SJSA1 (cell line): ENCODE measurements at places on chromosomes 16 and 17. TPM values are rescaled to one million over a fixed set of nuclear protein-coding genes. Genes with fewer than 3 reads are reported as not detected.

TBC1D3L gene
- total RNA-seq: not detected in 2 replicates

SPATA32 gene
- not detected in 2 replicates for total RNA-seq

DNA sequence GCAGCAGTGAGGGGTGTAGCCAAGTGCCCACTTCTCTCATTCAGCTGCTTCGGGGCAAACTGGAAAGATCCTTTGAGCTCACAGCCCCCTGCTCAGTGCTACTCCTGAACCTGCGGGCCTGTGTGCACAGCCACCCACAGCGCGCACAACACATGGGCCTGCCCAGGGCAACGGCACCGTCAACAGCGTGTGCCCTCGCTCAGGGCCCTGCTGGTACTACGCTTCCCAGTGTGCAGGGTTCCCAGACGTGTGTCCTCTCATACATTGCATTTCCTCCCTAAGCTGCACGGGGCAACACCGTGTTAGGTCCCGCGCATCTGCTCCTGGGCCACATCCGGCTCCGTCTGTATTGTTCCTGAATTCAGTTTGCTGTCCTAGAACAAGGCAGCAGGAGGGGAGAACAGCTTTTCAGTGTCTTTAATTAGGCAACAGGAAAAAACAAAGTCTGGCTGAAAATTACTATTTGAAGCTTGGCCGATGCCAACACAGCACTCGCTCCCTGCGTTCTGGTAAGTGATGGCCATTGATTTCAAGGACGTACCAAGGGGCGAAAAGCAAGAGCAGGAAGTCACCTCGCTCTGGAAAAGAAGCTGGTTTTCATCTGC lies 15.2 kb downstream of the MRM3 start:
- H3K27ac ChIP-seq: no peak overlapping the region
- peaks cover 21% of the 10 kb centered on the region for H3K4me1 ChIP-seq
- no peak overlapping the region for H3K4me3 ChIP-seq
- no peaks in the 10 kb centered on the region for H3K27me3 ChIP-seq

- no peaks in the 10 kb centered on the region for H3K27me3 ChIP-seq
- peaks cover 88% of the 10 kb centered on the region for H3K36me3 ChIP-seq
- H3K4me1 ChIP-seq: no peaks in the 10 kb centered on the region
- no peak for DNase-seq
These were observed 26.1 kb downstream of the SPG7 start for GRCh38 chr16:89534252-89534756.

DNA sequence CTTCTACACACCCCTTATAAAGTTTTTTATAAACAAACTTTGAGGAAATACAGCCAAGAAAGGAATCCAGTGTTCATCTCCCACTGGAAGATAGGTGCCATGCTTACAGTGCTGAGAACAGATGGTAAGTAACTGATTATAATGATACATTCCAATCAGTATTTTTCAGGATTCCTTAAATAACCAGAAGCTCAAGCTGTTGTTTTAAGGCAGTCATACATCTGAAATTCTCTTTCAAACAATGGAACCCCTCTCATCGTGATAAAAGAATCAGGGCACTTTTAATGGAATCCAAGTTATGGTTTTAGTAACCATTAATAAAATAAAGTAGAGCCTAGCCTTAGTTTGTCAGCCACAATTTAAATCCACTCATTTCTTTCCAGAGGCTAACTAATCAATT lies 56.1 kb upstream of the STAC2 start:
- H3K27ac ChIP-seq: peak overlapping the region; percentile 87
- peaks cover 39% of the 10 kb centered on the region for H3K4me1 ChIP-seq
- H3K4me3 ChIP-seq: no peak overlapping the region
- no peaks in the 10 kb centered on the region for H3K27me3 ChIP-seq

DNA sequence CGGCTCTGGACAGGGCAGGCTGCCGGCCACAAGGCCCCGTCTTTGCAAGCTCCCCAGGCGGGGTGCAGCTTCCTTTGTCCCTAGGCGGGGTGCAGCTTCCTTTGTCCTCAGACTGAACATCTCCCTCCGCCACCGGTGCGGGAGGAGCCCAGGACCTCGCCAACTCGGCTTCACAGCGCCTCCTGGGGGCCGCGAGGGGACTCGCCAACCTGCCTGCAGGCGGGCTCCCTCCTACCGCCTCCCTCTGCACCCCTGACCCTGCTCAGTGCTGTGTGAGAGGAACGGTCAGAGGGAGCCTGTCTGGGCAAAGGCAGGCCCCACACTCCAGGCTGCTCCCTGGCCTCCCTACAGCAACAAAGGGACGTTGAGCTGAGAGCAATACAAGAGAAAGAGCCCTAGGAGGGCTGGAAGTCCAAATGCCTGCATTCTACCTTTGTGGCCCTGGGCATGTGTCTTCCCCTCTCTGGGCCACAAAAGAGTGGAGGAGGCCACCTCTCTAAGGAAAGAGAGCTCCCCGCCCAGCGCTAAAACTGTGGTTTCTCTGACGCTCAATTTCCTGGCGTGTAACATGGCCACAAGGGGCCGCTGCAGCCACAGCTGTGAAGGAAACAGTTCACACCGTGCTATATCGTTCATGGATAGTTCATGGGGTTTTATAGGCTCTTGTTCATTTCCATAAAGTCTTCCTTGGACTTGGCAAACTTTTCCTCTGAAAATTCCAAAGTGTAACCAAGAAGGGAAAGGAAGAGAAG lies 20.9 kb upstream of the KRT19 start:
- H3K4me3 ChIP-seq: no peak overlapping the region
- peaks cover 45% of the 10 kb centered on the region for H3K4me1 ChIP-seq
- no peaks in the 10 kb centered on the region for H3K27me3 ChIP-seq
- no peaks in the 10 kb centered on the region for H3K36me3 ChIP-seq
- no peak overlapping the region for H3K27ac ChIP-seq
- peak; percentile 82 for DNase-seq

GRCh38 chr17:39605492-39606433 lies 2.0 kb downstream of the NEUROD2 start:
- no peak for DNase-seq
- no peaks in the 10 kb centered on the region for H3K36me3 ChIP-seq
- no peak overlapping the region for H3K4me3 ChIP-seq
- peaks cover 88% of the 10 kb centered on the region for H3K27me3 ChIP-seq
- peaks cover 3% of the 10 kb centered on the region; the same call in 1 of the 2 replicates for H3K4me1 ChIP-seq
- no peak overlapping the region for H3K27ac ChIP-seq

DNA sequence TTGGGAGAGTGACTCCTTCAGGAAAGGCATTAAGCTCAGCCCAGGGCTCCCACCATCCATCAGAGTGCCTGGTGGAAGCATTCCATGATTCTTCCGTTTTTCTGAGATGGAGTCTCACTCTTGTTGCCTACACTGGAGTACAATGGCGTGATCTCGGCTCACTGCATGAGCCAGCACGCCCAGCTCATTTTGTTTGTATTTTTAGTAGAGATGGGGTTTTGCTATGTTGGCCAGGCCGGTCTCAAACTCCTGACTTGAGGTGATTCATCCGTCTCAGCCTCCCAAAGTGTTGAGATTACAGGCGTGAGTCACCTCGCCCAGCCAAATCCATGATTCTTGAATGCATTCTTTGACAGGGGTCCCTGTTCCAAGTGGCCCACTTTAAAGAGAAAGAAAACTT lies 23.1 kb downstream of the MIS12 start:
- DNase-seq: peak; percentile 82
- peaks cover 23% of the 10 kb centered on the region for H3K4me1 ChIP-seq

DNA sequence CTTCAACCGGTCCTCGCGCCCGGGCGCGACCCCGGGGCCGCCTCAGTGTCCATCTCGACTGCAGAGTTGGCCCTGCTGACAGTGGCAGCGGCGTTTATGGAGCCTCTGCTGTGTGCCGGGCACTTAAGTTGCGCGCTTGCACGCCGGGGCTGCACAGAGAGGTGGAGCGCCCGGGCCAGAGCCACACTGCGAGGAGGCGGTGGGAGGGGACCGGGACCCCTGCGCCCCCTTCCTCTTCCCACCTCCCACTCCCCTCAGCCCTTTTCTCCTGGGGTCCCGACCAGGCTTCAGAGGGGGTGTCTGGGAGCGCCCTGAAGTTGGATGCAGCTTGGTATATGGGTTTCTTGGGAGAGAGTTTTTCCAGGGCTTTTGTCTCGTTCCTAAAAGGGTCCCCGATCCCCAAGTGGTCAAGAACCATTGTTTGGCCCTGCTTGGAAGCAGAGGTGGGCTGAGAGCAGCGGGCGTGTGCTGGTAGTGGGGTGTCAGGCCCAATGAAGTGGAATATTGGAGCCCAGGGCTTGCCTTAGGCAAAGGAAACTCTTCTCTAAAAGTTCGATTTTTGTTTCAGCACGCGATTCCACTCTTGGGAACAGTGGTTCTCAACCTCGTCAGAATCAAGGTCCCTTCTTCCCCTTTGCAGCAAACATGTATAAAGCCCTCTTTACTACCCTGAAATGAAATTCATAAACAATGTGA lies 605 bp downstream of the MRTFB start:
- H3K27me3 ChIP-seq: no peaks in the 10 kb centered on the region
- H3K4me3 ChIP-seq: peak overlapping the region; percentile 88
- H3K36me3 ChIP-seq: peaks cover 9% of the 10 kb centered on the region
- peaks cover 5% of the 10 kb centered on the region for H3K4me1 ChIP-seq
- DNase-seq: no peak
- H3K27ac ChIP-seq: peak overlapping the region; percentile 64

DNA sequence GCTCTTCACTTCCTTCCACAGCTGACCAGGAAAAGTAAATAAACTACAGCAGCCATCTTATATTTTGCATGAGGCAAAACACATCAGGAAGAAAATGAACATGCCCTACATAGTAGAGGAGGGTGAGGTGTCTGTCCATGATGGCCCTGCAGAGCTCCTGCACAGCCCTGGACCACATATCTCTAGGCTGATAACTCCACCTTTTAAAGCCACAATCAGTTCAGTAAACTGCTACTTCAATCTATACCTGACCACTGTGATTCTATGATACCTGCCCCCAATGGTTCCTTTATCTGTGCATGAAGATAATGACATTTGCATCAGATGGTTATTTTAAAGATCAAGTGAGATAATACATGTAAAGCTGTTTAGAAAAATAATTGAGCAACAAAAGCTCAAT lies 82.2 kb downstream of the HELZ start:
- no peaks in the 10 kb centered on the region for H3K27me3 ChIP-seq
- no peaks in the 10 kb centered on the region for H3K4me1 ChIP-seq
- no peak overlapping the region for H3K4me3 ChIP-seq
- peaks cover 58% of the 10 kb centered on the region for H3K36me3 ChIP-seq

MYL11 gene
- total RNA-seq: not detected in 2 replicates

DNA sequence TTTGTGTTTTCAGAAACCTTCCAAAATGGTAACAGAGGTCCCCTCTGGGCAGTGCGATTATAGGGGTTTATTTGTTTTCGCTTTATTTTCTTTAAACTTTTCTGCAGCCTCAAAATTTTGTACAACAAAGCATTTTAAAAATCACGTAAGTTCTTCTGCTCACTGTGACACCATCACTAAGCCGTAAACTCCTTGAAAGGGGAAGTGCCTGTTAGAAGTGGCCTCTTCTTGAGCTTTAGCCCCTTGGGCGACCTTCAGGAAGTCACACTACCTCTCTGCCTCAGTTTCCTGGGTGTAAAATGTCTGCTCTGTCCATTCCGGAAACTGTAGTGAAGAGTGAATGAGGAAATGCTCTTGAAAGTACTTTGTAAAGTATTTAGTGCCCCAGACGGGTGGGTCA lies 26.6 kb downstream of the ARHGAP27 start:
- H3K4me3 ChIP-seq: no peak overlapping the region
- DNase-seq: no peak
- no peaks in the 10 kb centered on the region for H3K4me1 ChIP-seq
- H3K27ac ChIP-seq: no peak overlapping the region

SSTR5 gene
- total RNA-seq: not detected in 2 replicates

CLEC3A gene
- not detected in 2 replicates for total RNA-seq

- H3K4me1 ChIP-seq: no peaks in the 10 kb centered on the region
- no peak overlapping the region for H3K27ac ChIP-seq
- H3K36me3 ChIP-seq: no peaks in the 10 kb centered on the region
- DNase-seq: no peak
- peaks cover 59% of the 10 kb centered on the region for H3K27me3 ChIP-seq
- no peak overlapping the region for H3K4me3 ChIP-seq
These were observed 55.4 kb upstream of the ACSF3 start for GRCh38 chr16:89038221-89038721.

PIRT gene
- not detected in 2 replicates for total RNA-seq

MRPS34 gene
- total RNA-seq: 132 and 178 TPM in 2 replicates

DNA sequence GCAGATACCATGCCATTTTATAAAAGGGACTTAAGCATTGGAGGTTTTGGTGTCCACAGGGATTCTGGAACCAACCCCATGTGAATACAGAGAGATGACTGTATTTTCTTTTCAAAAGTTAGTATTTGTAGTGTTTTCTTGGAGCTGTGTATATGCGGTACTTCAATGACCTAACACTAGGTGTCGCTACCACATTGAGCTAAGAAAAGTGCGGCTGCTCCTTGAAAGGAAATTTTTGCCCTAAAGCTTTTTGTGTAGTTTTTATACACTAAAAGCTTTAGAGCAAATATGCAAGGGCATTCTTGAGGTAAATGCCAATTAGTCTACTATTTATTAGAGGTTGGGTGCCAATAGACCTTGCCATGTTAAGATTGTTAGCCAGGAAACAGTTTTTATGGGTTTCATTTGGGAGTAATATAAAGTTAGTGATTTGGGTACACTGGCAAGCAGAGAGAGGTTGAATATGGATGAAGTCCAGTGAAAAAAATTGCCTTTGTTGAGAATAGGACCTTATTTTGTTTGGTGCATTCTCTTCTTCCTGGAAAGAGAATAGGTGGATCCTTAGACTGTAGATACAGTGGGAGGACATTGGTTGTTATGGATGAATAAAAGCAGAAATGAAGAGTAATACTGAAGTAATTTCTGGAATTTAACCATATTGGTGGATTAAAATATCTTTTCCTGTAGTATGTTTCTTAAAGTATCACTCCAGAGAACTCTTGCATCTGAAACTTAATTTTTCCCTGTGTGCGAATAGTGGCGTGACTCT lies 43.3 kb downstream of the BCAS3 start:
- H3K27me3 ChIP-seq: no peaks in the 10 kb centered on the region
- H3K4me3 ChIP-seq: no peak overlapping the region
- peak; percentile 57 for DNase-seq
- no peaks in the 10 kb centered on the region for H3K36me3 ChIP-seq
- no peak overlapping the region for H3K27ac ChIP-seq
- no peaks in the 10 kb centered on the region; the same call in 1 of the 2 replicates for H3K4me1 ChIP-seq

- H3K4me3 ChIP-seq: no peak overlapping the region
- no peaks in the 10 kb centered on the region for H3K36me3 ChIP-seq
- no peak overlapping the region for H3K27ac ChIP-seq
- no peaks in the 10 kb centered on the region for H3K27me3 ChIP-seq
These were observed 96.2 kb downstream of the RAP1GAP2 start for GRCh38 chr17:2892305-2892971.

DNA sequence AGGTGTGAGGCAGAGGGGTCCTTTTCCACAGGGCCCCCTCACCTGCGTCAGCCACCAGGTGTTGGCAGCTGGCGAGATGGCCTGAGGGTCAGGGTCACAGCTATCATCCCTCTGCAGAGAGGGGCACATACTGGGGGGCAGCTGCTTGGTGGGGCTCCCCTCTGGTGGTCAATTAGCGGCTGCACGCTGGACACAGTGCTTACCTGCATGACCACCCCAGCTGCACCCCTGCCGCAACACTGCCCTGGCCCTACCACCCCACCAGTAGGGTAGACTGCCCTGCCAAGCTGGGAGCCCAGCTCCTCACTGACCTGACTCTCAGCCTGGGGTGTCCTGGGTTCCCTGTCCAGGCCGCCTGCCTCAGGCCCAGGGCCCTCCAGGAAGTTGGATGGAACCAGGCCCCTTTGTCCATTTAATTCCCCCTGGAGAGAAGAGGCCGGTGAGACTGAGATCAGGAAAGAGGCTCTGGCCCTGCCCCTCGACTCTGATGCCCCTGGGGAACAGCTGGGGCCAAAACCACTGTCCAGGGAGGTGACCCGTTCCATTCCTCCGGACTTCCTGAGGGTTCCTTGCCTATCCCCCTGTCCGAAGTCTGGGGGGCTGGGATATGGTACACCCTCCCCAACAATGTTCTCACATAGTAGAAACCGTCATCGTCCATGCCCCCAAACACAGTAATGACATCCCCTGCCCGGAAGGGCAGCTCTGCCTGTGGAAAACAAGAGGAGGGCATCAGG lies 23.7 kb downstream of the TSPOAP1 start:
- H3K27ac ChIP-seq: no peak overlapping the region
- no peaks in the 10 kb centered on the region for H3K36me3 ChIP-seq
- no peak overlapping the region for H3K4me3 ChIP-seq
- peak; percentile 42 for DNase-seq

C16orf74 gene
- total RNA-seq: 7.7 and 20.8 TPM in 2 replicates
